Central memory CD8-positive, alpha-beta T cell (primary cell): ENCODE measurements at places on chromosomes 16 and 17.

- DNase-seq: no peak
- no peaks in the 10 kb centered on the region for H3K4me1 ChIP-seq
- peaks cover 72% of the 10 kb centered on the region for H3K27me3 ChIP-seq
- H3K27ac ChIP-seq: no peak overlapping the region
- no peaks in the 10 kb centered on the region for H3K36me3 ChIP-seq
Measured at GRCh38 chr17:74001145-74001544, 202.3 kb upstream of the RPL38 start.

DNA sequence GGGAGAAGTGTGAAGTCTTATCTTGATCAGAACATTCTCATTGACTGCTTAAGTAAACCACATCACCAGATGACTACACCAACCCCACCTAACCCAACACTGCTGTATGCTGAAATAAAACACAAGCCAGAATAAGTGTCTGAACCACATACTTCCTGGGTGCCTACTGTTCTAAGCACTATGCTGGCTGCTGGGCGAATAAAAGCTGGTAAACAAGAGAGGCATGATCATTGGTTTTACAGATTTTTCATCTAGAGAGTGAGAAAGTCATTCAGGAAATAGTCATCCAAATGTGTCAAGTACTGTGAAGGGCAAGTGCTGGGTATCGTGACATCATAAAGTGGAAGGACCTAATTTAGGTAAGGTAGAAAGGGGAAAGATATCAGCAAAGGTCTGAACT, 199.0 kb upstream of the SOX9 start:
- peak; percentile 13 for DNase-seq
- no peaks in the 10 kb centered on the region for H3K27me3 ChIP-seq
- H3K36me3 ChIP-seq: no peaks in the 10 kb centered on the region
- peak overlapping the region; percentile 30 for H3K27ac ChIP-seq
- H3K4me3 ChIP-seq: peak overlapping the region; percentile 1

GRCh38 chr17:40461732-40462342, 18.6 kb downstream of the IGFBP4 start:
- no peak overlapping the region for H3K4me3 ChIP-seq
- H3K27me3 ChIP-seq: no peaks in the 10 kb centered on the region
- H3K27ac ChIP-seq: no peak overlapping the region
- no peaks in the 10 kb centered on the region for H3K4me1 ChIP-seq
- DNase-seq: no peak
- H3K36me3 ChIP-seq: no peaks in the 10 kb centered on the region

DNA sequence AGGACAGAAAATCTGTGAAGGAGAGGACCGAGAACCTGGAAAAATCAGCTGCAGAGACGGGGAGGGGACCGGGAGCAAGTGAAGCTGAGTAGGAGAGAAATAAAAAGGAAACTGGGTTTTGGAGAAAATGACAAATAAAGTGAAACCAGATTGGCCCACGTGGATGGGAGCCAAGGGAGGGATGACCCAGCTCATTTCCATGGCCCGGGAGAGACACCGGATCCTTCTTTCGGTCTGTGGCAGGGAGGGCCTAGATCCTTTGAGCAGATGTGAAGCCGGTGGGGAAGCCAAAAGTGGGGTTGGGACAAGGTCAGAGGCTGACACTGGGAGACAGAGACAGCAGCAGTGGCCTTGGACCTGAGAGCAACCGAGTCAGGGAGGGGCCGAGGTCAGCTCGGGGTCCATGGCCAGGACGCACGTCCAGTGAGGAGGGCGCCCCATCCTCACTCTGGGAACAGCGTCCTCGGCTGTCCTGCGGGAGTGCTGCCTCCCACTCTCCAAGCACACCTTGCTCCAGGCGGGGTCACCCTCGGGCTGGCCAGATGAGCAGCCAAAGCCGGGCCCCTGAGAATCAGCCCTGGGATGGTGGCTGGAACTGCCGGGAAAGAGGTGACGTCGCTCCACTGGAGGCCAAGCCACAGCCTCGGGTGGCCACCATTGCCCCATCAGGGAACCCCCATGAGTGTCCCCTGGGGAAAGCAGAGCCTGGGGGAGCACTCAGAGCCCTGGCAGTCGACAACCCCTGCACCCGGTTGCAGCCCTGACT, 50.8 kb upstream of the CDR2 start:
- H3K27me3 ChIP-seq: no peaks in the 10 kb centered on the region
- no peak overlapping the region for H3K4me3 ChIP-seq
- peaks cover 27% of the 10 kb centered on the region for H3K36me3 ChIP-seq
- H3K4me1 ChIP-seq: no peaks in the 10 kb centered on the region

- no peaks in the 10 kb centered on the region for H3K36me3 ChIP-seq
- no peaks in the 10 kb centered on the region for H3K27me3 ChIP-seq
- no peak for DNase-seq
Measured at GRCh38 chr17:71412803-71413202, 708.0 kb upstream of the SOX9 start.

- H3K36me3 ChIP-seq: no peaks in the 10 kb centered on the region
- no peak overlapping the region for H3K4me3 ChIP-seq
- H3K27ac ChIP-seq: no peak overlapping the region
- H3K4me1 ChIP-seq: no peaks in the 10 kb centered on the region
- H3K27me3 ChIP-seq: no peaks in the 10 kb centered on the region
Measured at GRCh38 chr17:37068266-37068665, 119.5 kb downstream of the AATF start.
